ENCODE measurements at places on chromosomes 4 and X. TPM values are rescaled to one million over a fixed set of nuclear protein-coding genes. Genes with fewer than 3 reads are reported as not detected.

DNA sequence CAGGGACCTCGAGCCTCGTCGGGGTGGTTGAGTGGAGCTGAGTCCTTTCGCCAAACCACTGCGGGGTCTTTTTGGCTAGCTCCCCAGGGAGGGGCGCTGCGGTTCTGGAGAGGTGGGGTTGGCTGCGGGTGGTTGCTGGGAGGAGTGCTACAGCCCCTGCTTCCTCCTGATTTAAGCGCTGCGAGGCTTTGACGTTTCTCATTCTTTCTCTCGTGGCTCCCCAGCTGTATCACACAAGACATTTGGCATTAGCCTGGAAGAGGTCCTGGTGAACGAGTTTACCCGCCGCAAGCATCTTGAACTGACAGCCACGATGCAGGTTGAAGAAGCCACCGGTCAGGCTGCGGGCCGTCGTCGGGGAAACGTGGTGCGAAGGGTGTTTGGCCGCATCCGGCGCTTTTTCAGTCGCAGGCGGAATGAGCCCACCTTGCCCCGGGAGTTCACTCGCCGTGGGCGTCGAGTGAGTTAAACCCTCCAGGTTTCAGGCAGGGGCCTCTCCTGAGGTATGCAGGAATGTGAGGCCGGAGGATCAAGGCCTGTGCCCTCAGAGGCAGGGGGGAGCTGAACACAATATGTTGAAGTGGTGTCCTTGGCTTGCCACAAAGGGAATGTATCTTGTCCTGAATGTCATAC is 25.5 kb downstream of the ARHGAP36 start:
- no peak for DNase-seq

DNA sequence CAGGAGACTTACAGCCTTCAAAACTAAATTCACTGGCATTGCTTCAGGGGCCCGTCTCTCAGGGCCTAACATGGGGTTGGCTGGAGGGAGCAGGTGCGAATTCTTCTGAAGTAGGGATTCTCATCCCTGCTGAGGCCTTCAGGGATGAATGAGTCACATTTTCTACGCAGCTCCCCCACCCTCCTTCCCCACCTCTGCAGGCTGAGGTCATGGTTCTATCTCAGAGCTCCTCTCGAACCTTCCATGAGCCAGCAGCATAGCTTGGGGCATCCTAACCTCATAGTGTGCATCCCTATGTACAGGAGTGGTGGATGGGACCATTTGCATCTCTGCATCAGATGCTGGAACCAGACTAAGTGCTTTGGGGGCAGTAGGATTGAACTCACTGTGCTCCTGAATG is 309.2 kb downstream of the EVC2 start:
- DNase-seq = no peak

The ZNF280C gene
- total RNA-seq = 9.0 TPM

The ODAPH gene
- total RNA-seq = not detected

The GPR119 gene
- total RNA-seq = not detected

Data from frontal cortex (tissue), 4 donors.